ENCODE measurements at places on chromosomes 7 and 10.

- no peak for DNase-seq
Observed at GRCh38 chr7:154431045-154431444, 378.8 kb downstream of the DPP6 start.

- no peak for DNase-seq
Observed at GRCh38 chr10:62764011-62764410, 40.5 kb upstream of the ADO start.

- DNase-seq = no peak
Observed at GRCh38 chr10:7906128-7906527, 87.8 kb downstream of the TAF3 start.

GRCh38 chr10:68647672-68648341 is 73.2 kb upstream of the CCAR1 start:
- DNase-seq = no peak

GRCh38 chr7:37848297-37848696 is at the start of gene NME8:
Gene NME8 (plus strand): TSS chr7:37848597. CDS start chr7:37850267, 1,670 bp downstream.
- no peak for DNase-seq

DNA sequence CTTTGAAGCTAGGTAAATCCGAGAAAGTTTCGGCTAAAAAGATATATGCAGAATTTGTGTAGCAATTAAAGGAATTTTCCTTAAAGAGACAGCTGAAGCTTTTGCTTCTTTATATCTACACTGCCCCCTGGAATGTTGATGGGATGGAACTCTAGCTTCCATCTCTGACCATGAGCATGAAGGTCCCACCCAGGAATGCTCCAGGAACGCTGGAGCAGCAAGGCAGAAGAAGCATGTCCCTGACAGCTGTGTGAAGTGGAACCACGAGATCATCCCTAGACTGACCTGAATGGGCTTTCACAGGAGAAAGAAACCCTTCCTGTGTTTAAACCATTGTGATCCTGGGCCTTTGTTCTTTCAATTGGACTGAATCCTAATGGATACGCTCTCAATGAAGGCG is 99.7 kb upstream of the NOBOX start:
- DNase-seq = no peak

DNA sequence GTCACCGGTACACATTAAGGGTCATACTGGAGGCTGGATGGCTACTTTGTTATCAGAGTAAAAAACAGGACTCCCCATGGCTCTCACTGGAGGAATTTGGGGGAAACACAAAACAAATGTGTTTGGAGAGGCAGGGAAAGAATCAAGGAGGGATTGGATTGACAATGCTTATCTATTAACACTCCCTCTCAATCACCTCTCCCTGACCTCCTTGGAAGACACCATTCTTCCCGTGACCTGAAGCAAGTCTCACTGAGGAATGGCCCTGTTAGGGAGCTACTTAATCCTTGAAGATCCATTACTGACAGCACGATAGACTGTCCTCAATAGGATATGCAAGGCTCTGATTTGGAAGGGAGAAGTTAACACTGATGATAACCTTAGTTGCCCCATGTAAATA is 242.1 kb upstream of the PTN start:
- DNase-seq = no peak

- no peak for DNase-seq
Observed at GRCh38 chr7:66679633-66680244, 51.1 kb downstream of the KCTD7 start.

DNA sequence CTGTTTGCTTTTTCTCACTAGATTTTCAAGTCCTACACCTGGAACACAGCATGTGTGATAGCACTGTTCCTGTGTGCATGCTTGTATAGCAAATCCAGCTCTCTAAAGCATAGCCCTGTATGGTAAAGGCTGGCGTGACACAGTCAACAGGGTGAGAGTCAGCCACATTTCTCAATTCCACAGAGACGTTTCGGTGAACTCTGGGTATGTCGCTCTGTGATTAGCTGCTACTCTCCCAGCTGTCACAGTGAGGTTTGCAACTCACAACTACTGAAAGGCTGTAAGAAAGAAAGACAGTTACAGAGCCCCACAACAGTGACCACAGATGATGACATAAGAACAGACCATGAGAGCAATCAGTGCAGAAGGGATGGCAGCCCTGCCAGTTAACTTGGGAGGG is 170.6 kb upstream of the IMMP2L start:
- no peak for DNase-seq

- no peak for DNase-seq
Observed at GRCh38 chr10:75417522-75417927, 13.9 kb upstream of the LRMDA start.

- DNase-seq = no peak
Observed at GRCh38 chr7:45975847-45976484, 54.9 kb upstream of the IGFBP3 start.

GRCh38 chr7:156223935-156224832 is 411.9 kb upstream of the SHH start:
- no peak for DNase-seq

- no peak for DNase-seq
Observed at GRCh38 chr7:782718-783449, 49.4 kb upstream of the SUN1 start.

DNA sequence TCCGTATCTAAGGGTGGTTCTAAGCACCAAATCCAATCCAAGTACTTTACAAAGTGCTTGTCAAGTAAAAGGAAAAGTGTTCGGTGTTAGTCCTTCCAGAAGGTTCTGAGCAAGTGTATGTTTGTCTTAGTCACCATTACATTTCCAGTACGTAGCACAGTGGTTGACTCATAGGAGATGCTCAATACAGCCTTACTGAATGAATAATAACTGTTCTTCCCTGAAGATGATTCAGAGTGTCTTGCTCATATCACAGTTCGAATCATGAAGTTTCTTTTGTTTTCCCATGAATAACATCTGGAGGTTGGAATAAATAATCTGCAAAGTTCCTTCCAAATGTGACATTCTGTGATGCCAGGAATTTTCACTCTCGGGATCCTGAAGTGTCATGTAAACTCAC is 53.4 kb downstream of the WNT2 start:
- DNase-seq = peak; percentile 61

- no peak for DNase-seq
Observed at GRCh38 chr10:99234791-99235657, 628 bp downstream of the HPSE2 start.

DNA sequence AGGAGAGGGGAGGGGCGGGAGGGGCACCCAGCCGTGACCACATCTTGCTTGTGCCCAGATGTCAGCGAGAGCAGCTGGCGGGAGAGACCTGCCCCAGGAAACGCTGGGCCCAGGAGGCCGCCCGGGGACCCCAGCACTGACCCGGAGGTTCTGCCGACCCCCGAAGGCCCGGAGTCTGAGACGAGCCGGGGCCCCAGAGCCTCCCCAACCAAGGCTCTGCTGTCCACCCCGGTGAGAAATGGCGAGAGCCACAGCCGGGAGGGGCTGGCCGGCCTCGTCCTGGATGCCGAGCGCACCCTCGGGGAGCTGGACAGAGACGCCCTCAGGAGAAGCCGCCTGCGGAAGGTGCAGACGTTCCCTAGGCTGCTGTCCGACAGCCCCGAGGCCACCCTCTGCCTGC is 25.9 kb downstream of the KNDC1 start:
- DNase-seq = no peak

GRCh38 chr10:110491346-110491745 is 6.4 kb upstream of the DUSP5 start:
- DNase-seq = no peak

DNA sequence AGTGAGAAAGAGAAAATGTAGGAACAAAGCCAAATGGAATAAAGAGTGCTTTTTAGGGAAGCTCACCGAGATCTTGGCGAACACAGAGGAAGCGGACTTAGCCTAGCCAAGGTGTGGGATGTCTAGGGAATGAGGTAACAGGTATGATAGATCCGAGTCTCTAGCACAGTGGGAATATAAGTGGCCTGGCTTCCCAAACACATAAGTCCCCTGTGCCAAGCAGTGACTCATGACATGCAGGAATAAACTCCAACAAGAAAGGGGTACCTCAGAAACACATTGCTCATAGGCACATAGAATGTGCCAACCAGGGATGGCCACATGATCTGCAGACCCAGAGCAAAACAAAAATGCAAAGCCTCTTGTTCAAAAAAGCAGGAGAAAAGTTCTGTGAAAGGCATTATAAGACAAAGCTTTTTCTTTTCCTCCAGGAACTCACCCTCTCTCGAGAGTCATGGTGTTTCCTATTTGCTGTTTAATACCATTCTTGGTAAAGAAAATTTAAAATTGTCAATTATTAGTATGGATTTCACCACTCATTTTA is 542.5 kb downstream of the GATA3 start:
- DNase-seq = no peak

DNA sequence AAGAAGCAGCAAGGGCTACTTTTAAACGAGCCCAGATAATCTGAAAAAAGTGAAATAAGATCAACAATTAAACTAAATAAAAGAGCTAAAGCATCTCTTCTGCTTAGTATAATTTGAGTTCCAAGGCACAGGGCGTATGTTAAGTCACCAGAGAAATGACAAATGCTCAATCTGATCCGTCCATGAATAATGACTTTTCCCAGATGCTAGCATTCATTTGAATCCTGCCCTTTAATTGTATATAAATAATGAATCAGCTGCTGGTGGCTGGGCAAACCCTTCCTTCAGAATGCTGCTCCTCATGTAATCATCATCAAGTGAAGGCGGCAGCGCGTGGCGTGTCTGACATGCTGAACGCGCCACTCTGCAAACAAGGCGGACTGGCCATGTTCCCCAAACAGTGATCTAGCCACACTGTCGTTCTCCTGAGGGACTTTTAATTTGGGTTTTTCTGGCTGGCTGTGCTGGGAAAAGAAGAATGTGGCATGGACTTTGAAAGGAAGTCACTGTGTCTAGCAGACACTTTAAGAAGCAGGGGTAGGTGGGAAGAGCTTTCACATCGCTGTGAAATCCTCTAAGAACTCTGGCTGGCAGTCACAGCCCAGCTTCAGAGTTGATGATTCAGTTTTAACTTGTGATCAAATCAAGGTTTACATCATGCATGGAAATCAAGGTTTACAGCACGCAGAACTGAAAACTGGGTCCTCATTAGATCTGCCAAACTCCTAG is 70.7 kb downstream of the BEND7 start:
- DNase-seq = no peak

DNA sequence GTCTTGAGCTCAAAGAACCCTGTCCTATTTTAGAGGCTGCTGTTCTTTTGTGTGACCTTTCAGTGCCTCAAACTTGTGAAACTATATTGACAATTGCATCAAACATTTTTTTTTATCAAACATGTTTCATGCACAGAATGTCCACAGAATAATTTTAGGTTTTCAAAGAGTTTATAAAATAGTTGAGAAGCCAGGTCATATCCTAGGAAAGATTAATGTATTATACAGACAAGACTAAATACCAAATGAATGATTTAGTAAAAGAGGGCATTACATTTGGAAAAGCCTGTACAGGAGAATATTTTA is 67.0 kb downstream of the CDK6 start:
- no peak for DNase-seq

GRCh38 chr10:91604553-91605534 is 28.0 kb downstream of the PPP1R3C start:
- DNase-seq = no peak

GRCh38 chr7:111401516-111401915 is 160.8 kb downstream of the IMMP2L start:
- DNase-seq = no peak

GRCh38 chr7:136278057-136278456 is 300.9 kb upstream of the MTPN start:
- no peak for DNase-seq

DNA sequence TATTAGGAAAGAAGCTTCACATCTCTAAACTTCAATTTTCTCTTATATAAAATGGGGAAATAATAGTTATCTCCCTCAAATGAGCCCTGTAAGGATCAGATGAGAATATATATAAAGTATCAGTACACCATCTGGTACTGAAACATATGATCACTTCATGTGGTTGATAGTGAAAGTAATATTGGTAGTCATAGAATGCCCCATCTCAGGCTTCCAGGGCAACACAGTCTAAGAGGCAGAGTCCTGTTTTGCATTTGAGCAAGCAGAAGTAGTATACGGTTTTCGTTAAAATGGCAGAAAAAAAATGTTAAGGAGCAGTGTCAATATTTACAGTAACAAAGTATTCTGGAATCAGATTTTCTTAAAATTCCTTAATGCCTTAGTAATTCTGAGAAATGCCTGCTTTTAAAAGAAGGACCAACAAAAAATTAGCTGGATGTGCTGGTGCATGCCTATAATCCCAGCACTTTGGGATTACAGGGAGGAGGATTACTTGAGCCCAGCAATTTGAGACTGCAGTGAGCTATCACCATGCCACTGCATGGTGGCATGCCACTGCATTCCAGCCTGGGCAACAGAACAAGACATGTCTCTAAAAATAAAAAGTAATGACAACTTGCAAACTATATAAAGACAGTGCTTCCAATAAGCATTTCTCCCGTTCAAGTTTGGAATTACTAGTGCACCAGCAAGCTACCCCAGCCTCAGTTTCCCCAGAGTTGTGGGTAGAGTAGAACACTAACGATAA is 19.8 kb downstream of the KBTBD2 start:
- no peak for DNase-seq

GRCh38 chr10:19014034-19014433 is 34.6 kb upstream of the MALRD1 start:
- DNase-seq = peak; percentile 14

DNA sequence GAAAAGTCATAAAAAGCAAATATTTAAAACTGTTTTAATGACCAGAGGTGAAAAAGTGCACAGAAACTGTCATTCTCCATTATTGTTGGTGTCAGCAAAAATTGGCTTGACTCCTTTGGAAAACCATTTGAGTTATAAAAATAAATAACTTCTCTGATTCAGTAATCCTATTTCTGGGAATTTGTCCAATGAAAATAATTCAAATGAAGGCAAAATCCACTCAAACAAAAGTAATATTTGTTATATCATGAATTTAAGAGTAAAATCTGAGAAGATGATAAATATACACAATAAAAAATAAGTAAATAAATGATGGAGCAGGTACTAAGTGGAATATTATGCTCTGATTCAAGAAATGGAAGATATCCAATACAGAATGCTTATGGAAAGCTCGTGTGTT is 326.6 kb upstream of the KLF6 start:
- no peak for DNase-seq

GRCh38 chr7:28958980-28959347 is 834 bp upstream of the TRIL start:
- no peak for DNase-seq

- DNase-seq = no peak
Observed at GRCh38 chr10:70442332-70442988, 979 bp upstream of the NODAL start.

DNA sequence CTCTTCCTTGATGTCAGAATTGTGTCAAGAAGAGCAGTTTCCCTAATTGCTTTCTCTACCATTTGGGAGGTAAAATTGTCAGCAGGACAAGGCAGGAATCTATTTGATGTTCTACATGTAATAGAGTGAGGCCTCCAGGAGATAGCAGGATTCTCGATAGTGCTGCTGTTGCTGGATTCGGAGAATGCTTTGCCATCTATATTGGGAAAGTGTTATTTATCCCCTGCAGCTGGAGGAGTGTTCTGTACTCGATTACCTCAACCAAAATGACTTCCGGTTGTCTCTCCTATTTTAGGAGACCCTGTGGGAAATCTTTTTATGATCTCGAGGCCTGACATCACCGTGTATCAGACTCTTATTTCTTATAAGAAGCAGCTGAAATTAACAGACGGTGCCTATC is 217.1 kb downstream of the TMEM178B start:
- DNase-seq = no peak
